ENCODE measurements at places on chromosomes 16 and 17.

GRCh38 chr16:445566-445965 lies 20.1 kb downstream of the RAB11FIP3 start:
- DNase-seq = no peak

DNA sequence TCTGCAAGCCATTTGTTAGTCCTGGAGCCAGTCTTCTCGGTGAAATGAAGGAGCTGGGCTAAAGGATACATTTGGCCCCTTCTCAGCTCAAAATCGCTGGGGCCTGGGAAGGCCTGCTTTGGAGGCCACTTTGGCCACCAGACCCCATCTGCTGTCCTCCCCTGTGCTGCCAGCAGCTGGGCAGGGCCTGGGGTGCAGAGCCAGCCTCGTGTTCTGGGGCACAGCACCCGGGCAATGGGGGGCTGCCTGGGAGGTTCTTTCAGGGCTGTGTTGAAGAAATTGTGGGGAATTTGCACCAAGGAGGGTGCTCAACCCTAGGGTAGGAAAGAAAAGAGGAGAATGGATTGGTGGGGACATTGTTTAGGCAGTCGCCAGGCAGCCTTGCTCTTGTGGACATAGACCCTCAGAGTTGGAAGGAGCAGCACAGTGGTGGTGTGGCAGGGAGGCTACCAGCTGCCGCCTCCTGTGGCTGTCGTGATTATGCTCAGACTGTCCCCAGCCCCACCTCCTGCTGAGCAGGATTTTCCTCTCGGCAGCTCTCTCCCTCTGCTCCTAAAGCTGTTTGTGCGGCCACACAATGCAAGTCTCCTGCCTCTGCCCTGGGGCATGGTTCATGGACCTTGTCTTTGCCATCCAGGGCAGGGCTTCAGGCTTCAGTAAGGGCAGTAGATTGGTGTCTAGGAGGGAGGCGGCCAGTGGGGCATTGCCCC lies 174.8 kb downstream of the NTN1 start:
- DNase-seq = no peak

GRCh38 chr17:6666557-6666956 lies 15.0 kb downstream of the C17orf100 start:
- DNase-seq = no peak

DNA sequence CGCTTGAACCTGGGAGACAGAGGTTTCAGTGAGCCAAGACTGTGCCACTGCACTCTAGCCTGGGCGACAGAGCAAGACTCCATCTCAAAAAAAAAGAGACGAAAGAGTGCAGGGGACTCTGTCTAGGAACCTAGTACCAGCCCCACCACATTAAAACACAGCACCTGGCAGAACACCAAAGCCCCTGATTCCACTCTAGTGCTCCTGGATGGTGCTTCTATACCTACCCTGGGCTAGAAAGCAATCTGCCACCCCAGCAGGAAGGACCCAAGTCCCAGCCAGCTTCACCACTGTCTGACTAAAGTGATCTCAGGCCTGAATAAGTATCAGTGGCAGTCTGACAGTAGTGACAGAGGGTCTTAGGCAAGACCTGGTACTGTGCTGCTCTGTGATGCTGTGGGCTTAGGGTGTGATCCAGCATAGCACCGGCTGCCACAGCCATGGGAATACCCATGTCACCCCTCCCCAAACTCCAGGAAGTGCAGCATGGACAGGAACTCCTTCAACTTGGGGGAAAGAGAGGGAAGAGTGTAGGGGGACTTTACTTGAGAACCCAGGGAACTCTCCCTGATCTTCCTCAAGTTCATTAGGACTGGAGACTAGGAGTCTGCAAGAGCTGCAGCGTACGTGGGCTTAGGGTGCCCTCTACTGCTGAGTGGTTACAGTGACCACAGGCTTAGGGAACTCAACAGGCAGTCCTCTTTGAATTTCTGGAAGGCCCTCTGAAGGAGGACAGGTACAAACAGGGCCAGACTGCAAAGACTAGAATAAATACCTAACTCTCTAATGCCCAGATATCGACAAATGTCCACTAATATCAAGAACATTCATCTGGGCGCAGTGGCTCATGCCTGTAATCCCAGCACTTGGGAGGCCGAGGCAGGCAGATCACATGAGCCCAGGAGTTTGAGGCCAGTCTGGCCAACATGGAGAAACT lies 30.0 kb upstream of the RNF43 start:
- peak; percentile 59 for DNase-seq

DNA sequence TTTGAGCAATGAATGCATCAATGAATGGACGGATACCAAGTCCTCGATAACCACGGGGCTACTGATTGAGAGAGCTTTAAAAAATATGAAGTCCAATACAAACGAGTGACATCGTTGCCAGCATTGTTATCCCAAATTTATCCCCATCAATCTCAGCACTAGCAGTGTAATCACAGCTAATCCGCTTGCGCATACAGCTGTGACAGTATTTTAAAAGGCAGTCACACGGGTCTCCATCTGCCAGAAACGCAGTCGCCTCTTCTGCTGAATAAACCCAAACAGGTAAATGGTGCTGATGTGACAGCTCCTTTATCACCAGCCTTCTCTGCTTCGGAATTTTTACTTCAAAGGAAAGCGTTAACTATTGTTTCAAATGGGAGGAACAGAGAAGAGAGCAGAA lies 311.1 kb downstream of the XYLT1 start:
- no peak for DNase-seq

GRCh38 chr17:36921095-36921851 lies 16.0 kb upstream of the LHX1 start:
- no peak for DNase-seq

GRCh38 chr17:46057366-46057765 lies 58.3 kb downstream of the STH start:
- DNase-seq = no peak

- DNase-seq = no peak
Observed at GRCh38 chr17:39776252-39776651, 38.5 kb downstream of the GRB7 start.

- no peak for DNase-seq
Observed at GRCh38 chr17:45667591-45668171, 116.4 kb upstream of the CRHR1 start.

- no peak for DNase-seq
Observed at GRCh38 chr16:49471038-49471727, 97.6 kb downstream of the C16orf78 start.

DNA sequence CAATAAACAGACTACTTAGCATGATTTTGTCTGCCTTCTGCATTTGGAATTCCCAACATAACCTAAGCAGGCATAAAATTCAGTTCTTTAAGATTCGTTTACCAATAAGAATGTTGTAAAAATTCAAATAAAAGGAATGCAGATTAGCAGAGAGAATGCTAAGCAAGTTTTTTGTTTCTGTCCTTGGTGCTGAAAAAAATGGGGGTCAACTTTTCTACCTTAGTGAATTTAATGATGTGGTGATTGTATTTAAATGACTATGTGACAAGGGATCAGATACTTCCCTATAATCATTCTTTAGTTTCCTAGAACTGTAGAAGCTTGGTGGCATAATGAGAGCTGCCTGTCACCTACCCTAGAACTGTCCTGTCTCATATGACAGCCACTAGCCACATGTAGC lies 159.5 kb downstream of the RBFOX1 start:
- DNase-seq = no peak

- DNase-seq = no peak
Observed at GRCh38 chr16:57534881-57535658, 1.3 kb downstream of the CCDC102A start.

GRCh38 chr17:79622776-79623175 lies 11.9 kb upstream of the RBFOX3 start:
- DNase-seq = no peak

- DNase-seq = no peak
Observed at GRCh38 chr16:88856122-88856827, 472 bp downstream of the GALNS start.

GRCh38 chr16:22694887-22695382 lies 119.0 kb upstream of the HS3ST2 start:
- DNase-seq = no peak

GRCh38 chr17:27601975-27602302 lies 29.0 kb upstream of the LGALS9 start:
- no peak for DNase-seq

GRCh38 chr16:71707199-71707598 lies 17.3 kb downstream of the PHLPP2 start:
- DNase-seq = no peak

DNA sequence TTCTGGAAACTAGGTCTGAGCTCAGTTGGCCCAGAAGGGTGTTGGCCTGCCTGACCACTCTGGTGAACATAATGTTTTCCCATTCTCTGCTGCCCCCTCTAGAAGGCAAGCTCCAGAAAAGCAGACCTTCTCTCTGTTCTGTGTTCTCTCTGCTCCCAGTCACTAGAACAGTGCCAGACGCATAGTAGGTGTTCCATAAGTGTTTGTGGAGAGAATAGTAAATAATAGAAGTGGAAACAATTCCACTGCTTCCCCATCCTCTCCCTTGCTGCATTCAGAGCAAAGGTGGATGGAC lies 32.2 kb upstream of the ETV4 start:
- no peak for DNase-seq

DNA sequence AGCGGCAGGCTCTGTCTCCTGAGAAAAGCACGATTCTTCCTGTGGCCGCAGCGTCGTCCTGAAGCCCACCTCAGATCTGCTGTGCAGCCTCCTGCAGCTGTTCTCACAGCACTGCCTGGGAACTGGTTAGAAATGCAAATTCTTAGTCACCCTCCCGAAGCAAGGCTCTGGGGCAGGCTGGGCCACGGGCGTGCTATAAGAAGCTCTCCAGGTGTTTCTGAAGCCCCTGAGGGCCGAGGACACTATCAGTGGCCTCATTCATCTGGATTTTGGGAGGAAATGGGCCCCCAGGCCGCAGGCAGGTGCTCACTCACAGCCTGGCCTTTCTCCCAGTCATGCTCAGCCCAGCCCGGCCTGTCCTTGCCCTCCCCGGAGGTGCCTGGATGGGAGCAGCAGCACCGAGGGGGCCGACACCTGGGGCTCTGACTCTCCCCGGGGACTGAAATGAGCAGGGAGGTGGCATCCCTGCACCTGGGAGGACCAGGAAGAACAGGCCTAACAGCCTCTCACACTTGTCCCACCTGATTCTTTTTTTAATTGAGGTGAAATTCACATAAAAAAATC lies 10.4 kb upstream of the NLRC3 start:
- no peak for DNase-seq

GRCh38 chr17:15262291-15263205 lies 2.6 kb downstream of the PMP22 start:
- peak; percentile 93 for DNase-seq

DNA sequence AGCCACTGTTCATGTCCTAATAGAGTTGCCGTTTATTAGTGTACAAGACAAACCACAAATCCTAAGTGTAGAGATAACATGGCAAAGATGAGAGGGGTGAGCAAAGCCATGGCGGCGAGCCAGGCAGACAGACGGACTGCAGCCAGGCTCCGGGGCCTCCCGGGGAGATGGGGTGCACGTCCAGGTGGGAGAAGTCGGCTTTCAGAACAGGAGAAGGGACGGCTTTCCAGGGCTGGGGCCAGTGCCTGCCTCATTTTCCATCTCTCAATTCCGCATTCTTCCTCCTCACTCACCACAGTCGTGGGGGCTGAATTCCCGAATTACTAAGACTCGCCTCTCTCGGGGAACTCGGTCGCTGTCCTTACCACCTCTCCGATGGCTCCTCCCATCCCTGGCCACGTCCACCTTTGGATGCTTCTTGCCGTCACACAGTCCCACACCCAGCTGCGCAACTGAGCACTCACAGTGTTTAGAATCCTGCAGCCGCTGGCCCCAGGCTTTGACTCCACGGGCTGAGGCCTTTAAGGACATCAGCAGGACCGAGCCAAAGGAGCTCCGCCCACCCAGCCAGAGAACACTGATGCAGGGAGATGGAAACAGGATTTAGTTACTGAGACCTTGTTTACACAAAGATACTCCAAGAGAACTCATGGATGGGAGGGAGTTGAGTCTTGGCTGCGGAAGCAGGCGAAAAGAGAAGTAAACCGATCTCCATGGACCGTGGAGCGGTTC lies 59.7 kb downstream of the RNF112 start:
- peak; percentile 67 for DNase-seq

DNA sequence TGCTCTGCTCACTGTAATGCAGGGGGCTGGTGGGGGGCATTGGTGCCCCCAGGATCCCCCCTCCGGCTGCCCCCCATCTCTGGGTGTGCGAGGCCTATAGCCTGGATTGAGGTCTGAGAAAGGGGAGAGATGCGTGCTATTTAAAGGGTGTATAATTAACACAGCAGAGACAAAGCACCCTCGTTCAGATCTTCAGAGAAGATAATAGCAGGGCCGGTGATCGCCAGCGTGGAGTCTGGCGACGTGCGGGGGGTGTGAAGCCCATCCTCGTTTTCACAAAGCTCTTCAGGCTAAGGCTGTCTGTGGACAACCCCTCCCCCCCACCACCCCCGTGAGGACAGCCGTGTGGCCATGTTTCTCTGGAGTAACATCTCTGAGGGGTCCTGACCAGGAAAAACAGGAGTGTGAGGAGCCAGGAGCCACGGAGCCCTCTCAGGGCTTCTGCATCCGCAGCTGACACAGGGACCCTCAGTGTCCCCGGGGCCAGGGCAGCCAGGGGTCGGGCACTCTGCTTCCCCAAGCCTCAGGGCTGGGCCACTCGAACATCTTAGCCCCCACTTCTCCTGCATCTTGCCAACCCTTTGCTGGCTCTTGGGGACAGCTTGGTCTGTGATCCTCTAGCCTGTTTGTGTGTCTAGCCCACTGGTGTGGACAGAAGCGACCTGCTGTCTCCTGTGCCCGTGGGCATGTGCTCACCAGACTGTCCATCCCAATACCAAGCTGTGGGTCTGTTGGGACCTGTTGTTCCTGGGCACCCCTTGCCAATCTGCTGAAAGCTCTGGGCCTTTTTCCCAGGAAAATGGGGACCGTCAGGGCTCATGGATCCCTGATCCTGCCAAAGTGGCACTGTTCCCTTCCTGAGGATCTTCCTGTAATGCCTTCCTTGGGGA lies 58.9 kb downstream of the BAIAP2 start:
- DNase-seq = no peak

DNA sequence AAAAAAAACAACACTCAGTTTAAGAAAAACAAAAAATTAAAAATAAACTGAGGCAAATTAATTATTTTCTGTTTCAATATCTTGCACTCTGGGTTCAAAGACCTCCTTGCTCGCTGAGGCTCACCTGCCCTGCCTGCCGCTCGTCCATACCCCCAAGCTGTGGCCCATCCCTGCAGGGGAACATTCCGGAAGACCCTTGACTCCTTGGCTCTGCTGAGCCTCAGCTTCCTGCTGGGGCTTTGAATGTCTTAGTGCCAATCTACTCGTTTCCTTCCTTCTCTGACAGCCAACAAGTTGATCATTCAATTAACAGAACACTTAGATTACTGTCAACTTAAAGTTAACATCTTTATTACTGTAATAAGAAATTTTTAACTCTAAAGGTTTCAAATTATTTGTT lies 24.3 kb downstream of the G6PC1 start:
- DNase-seq = no peak

GRCh38 chr17:7426896-7427489 lies 1.6 kb downstream of the SPEM2 start:
- DNase-seq = no peak

- DNase-seq = no peak
Observed at GRCh38 chr16:30030011-30030685, 923 bp downstream of the TLCD3B start.

- DNase-seq = no peak
Observed at GRCh38 chr17:15966879-15967248, 21.9 kb downstream of the ADORA2B start.

DNA sequence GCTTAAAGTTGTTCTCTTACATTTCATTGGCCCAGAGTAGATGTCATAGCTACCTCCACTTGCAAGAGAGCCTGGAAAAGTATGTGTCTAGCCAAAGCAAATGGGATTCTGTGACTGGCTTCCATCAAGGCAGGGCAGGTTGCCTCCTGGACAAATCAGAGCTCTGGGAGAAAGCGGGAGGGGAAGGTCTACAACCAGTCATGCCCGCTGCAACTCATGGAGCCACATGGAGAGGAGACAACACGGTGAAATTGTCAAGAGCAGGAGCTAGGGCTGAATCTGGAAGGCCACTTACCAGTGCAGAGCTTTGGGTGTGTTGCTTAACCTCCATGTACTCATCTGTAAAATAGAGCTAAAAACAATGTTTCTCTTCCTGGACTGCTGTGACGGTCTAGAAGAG lies 83.8 kb downstream of the MARF1 start:
- no peak for DNase-seq
